NCI-H1105 treated with DMSO at 0.1 percent for 48 hours (cell line): ENCODE measurements at places on chromosomes 16 and 17.

DNA sequence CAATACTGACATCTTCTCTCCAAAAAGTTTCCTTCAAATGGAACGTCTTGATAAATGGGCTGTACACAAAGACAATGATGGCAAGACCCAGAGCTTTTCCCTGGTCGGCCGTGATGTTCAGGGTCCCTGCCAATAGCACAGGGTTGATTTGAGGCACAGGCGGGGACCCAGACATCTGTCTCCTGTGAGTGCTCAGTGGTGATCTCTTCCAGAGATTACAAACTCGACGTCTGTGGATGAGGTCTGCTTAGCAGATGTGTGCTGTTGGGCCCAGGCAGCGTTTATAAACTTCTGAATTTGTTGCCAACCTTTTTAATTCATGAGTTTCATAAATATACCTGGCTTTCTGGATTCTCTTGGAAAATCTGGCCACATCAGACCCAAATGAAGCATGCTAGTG lies 14.9 kb downstream of the CPPED1 start:
- no peak for DNase-seq

- DNase-seq: no peak
Measured at GRCh38 chr17:64147110-64148016, 17.4 kb upstream of the ERN1 start.

- no peak for DNase-seq
Measured at GRCh38 chr17:82561429-82562035, 42.0 kb downstream of the FOXK2 start.

- no peak for DNase-seq
Measured at GRCh38 chr17:66378296-66378695, 75.9 kb downstream of the PRKCA start.

GRCh38 chr17:80198144-80198661 lies 21.9 kb downstream of the SGSH start:
- DNase-seq: no peak

- peak; percentile 52 for DNase-seq
Measured at GRCh38 chr17:7354262-7354843, 603 bp upstream of the TMEM95 start.

DNA sequence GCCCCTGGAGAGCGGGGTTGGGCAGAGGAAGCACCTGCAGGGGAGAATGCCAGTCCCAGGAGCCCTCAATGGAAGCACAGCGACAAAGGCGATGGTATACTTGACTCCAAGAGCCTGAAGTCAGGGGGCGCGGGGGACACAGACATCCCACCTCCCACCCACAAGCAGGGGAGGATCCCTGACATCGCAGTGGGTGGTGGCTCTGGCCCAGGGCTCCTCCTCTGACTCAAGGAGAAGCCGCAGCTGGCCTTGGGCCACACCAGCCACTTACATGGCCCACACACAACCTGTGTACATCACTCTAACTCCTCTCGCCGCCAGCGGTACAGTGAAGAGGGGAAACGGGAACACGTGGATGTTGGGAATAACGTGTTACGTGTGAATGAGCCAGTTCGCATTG lies 44.3 kb downstream of the FZD2 start:
- no peak for DNase-seq

- DNase-seq: no peak
Measured at GRCh38 chr16:57626420-57627170, 1.8 kb upstream of the ADGRG1 start.

DNA sequence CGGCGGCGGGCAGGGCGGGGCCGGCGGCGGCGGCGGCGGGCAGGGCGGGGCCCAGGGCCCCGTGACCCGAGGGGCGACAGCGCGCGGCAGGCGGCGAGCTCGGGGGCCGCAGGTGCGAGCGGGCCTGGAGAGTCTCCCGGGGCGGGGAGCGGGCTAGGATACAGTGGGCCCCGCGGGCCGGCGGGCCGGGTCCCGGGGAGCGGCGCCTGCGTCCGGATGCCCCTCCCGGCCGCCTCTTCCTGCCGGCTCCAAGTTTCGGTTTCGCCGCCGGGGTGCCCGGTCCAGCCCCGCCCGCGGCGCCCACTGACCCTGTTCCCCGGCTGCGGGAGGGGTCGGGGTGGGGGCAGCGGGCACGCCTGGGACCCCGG lies at the start of gene RNF213:
TSS of gene RNF213 (plus strand) at position 62 of the 368 bp plus-strand sequence. CDS start 2,830 bp downstream, outside the sequence.
- peak; percentile 27 for DNase-seq

- DNase-seq: peak; percentile 24
Measured at GRCh38 chr17:40646791-40647623, 611 bp downstream of the SMARCE1 start.

GRCh38 chr17:72837335-72837734 lies 255.2 kb downstream of the SLC39A11 start:
- DNase-seq: no peak

- DNase-seq: no peak
Measured at GRCh38 chr16:2787406-2787805, at the start of gene PRSS33. PRSS33 (minus strand) TSS chr16:2787560; CDS start chr16:2786547, 1,013 bp downstream.

DNA sequence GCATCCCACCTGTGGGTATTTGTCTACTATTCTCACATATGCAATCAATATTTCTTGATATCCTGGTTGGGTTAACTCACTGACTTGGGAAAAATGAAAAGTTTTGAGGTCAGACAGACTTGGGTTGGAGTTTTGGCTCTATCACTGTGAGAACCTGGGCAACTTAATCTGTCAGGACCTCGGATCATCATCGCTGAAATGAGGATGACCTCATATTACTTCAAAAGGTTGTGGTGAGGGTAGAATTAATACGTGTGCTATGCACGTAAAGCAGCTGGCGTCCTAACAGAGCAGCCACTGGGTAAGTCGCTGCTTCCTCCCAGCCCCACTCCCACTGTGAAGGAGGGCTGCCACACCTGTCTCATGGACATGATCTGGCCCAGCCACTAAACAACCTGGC lies 57.3 kb downstream of the COG7 start:
- DNase-seq: no peak
